ENCODE measurements at places on chromosomes 5 and 9.
A peak's percentile ranks its signal among the peaks of the same experiment; 100 is the strongest.

DNA sequence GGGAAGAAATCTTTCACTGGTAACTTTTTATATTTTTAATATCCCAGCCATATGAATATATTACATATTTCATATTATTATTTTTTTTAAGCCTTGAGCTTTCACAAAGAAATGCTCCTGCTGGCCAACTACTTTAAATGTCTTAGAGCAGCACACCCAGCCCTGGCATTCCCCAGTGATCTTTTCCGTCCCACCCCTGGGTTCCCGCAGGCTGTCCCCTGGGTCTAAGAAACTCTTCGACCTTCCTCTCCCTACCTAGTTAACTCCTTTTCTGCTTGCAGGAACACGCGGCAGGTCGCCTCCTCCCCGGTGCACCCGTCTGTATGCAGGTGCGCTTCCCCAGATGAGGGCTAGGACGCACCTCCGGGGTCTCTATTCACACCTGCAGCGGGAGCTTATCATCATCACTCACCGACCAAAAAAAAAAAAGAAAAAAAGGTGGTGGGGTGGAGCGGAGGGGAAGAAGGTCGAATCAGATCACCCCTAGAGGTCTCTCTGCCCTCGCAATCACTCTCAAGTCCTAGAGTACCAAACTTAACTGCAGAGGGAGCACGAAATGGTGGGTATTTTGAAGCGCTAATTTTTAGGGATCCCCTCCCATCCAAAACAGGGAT, 696 bp downstream of the ZFP62 start:
- peak; percentile 39 for DNase-seq

DNA sequence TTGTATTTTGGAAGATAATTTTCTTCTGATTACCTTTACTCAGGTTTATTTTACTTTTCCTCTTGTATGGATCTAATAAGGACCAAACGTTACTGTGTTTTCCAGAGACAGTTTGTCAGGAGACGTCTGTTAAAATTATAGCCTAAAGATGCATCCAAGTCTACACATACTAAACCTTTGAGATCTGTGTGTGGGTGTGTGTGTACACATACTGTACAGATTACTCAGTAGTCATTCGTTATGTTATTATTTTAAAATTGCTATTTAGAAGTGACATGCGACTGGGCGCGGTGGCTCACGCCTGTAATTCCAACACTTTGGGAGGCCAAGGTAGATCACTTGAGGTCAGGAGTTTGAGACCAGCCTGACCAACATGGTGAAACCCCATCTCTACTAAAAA, 51.6 kb upstream of the CNTLN start:
- no peak for DNase-seq

- no peak for DNase-seq
Measured at GRCh38 chr9:135506327-135507103, 6.0 kb downstream of the MRPS2 start.

GRCh38 chr9:35333551-35333950, 156.4 kb upstream of the RUSC2 start:
- no peak for DNase-seq

DNA sequence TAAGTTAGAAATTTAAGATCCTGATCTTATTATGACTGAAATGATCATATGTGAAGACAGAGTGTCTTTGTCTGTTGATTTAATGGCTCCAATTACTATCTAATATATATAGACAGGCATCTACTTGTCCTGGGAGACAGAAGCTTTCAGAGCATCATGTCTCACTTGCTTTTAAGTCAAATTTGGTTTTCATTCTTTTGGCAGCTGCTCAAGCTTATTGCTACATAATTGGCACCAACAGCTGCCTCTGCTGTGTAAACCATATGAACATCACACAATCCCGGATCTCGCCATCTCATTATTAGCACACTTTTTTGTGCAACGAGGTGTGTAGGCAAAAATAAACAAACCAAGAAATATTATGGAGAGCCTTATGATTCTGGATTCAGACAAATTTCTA, 1717.9 kb downstream of the EFNA5 start:
- no peak for DNase-seq

DNA sequence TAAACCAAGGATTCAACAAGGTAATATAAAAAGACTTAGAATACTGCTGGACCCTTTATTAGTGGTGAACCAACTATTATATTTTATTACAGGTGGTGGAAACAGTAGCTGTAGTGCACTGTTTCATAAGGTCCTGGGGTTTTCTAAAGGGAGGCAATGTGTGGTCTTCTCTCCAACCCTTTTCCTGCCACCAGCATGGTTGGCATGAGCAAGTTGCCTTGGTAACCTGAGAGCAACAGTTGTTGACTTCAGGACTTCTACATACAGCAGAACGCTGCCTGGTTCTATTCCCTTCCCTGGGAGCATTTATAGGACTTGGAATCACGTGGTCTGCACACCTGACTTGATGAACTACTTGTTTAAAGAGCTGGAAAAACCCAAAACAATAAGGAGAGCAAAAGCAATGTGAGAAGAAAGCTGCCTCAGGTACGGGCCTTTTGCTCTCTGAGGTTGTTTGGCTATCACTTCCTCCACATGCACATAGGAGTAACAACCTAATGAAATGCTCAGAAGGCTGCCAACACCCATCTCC, 81.1 kb upstream of the RAI14 start:
- DNase-seq = no peak

GRCh38 chr5:145681686-145682085, 153.5 kb downstream of the PRELID2 start:
- peak; percentile 5 for DNase-seq

DNA sequence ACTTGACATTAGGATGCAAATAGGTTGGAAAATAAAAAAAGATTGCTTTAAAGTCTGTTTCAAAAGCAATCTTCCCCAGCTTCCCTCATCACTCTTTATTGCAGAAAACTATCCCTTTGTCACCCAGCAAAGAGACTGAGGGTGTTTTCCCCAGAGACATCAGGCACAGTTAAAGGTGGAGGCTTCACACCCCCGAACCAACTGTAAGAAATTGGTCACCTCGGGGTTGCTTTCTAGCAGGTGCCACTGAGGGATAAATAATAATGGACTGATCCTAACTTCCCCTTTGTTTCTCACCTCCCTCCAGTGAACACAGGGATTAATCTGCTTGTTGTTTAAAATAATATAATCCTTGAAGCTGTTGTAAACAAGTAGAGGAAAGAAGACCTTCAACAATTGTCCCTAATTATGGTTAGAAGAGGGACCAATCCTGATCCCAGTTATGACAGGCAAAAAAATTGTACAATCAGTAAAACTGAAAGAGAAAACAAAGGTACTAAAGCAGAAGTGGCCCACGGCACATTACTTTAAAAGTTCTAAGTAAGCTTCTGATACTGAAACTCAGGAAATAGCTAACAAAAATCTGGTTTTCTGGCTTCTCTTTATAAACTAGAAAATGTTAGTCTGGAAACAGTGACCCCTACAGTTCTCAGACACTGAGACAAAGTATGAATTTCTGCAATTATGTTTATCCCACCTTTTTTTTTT, 6.6 kb upstream of the PCSK1 start:
- DNase-seq = no peak

GRCh38 chr5:171681677-171682076, 103.9 kb upstream of the SMIM23 start:
- no peak for DNase-seq

GRCh38 chr9:92714787-92715487, 45.0 kb upstream of the IPPK start:
- no peak for DNase-seq

DNA sequence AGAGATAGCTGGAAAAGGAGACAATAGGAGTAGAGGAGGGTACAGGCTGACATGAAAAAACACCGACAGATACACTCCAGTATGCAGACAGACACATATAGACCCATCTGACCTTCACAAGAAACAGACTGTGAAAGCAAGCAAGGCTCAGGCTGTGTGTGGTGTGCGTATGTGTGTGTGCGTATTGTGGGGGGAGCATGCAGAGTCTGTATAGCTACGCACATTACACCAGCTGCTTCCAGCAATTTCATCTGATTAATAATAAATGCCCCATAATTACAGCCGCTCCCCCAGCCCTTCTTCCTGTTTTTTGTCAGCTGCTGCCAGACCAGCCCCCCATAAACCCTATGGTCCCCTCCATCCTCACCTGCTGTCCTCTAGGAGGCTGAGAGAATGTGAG, 6.7 kb downstream of the CNTFR start:
- DNase-seq = no peak

DNA sequence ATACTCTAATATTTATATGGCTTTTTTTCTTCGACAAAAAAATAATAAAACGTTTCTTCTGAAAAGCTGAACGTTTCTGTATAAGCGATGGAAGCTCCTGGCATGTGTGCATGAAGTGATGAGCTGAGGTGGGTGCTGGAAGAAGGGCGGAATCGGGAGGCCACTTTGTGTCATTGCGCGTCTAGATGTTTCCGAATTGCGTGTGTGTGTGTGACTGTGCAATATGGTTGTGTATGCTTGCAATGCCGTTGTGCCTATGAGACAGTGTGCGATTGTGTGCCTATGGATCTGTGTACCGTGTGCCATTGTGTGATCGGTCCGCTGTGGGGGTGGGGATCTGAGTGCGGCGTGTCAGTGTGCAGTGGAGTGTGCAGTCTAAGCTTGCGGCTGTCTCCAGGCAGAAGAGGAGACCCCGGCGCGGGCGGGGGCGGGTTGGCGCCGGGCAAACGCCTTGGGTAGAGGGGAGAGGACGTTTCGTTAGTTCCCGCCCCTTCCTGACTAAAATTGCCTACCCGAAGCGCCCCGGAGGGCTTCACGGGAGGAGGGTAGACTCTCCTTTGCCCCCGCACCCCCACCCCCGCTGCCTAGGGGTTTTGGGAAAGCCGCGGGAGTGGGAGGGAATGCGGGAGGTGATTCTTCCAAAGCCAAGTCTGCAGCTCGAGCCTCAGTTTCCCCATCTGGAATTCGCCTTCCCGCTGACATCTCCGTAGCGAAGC, 24.2 kb downstream of the PCDHGC5 start:
- DNase-seq = no peak

DNA sequence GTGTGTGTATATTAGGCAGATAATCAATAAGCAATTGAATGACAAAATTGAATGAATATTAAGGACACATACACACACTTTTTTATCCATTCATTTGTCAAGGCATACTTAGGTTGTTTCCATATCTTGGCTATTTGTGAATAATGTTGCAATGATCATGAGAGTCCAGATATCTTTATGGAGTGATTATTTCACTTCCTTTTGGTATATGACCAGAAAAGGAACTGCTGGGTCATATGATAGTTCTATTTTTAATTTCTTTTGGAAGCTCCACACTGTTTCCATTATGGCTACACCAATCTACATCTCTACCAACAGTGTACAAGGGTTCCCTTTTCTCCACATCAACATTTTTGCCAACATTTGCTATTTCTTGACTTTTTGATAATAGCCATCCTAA, 137.7 kb upstream of the PAPPA start:
- no peak for DNase-seq

DNA sequence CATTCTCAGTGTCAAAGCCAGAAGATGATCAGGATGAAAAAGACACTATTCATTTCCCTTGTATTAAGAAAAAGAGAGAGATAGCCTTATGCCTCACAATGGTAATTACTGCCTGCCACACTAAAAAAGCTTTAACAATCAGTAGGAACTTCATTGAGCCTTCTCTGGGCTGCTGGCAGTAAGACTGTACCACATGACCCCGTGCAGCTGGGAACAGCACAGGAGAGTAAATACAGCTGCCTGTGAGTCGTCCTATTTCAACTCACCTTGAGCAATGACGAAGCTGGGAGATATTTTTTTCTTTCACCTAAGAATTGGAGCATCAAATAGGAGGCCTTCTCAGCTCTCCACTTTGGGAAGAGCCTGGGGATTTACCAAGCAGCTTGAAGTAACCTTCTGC, 316.3 kb downstream of the GABRB2 start:
- no peak for DNase-seq

DNA sequence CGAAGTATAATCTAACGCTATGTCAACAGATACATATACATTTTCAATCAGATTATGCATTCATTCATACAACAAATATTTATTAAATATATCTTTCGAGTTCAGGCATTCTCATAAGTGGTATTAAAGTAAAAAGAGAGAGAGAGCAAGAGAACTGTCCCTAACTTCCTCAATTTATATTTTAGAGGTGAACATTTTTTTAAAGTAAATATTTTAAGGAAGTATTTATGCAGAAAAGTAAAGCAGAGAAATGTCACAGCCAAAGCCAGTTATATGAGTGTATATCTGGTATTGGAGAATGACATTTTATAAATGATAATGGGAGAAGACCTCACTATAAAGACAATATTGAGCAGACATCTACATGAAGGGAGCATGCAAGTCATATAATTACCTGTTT, 667.3 kb upstream of the CDH9 start:
- DNase-seq = no peak

DNA sequence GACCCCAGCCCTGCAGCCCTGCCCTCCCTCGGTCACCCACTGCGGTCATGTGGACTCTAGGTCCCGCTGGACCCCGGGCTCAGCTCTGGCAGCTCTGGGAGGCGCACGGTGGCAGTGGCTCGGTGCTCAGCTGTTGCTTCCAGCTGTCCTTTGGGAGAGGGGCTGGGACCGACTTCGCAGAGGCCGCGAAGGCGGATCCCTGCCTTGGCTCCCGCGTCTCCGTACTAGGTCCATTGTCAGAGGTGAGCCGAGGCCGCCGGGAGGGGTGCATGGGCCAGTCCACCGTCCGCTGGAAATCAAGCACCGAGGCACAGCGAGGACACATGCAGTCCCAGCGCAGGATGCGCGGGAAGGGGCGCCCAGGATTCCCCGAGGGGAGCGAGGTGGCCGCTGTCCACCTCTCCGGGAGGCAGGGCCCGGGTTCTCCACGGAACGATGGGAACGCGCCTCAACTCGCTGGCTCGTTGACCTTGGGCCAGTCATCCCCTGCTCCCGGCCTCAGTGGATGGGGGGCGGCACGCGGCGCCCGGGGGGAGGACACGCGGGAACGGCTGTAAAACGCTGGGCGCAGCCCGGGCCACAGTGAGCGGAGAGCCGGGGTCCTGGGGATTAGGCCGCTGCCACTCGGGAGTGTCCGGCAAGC, 732 bp downstream of the GBGT1 start:
- DNase-seq = no peak

DNA sequence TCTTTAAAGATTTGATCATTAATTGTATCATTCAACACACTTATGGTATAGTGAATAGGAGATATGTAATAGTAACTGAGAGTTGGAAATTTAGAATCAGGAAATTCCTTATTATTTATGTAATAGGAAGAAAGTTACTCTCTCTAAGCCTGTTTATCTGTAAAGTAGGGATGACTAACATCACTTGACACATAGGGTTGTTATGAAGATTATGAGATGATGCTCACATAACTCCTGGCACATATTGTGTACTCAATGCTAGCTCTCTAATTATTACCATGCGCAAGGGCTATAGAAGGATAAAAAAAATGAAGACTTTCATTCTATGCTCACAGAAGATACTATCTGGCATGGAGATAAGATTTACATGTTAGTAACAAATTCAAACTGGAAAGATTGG, 149.9 kb downstream of the ISOC1 start:
- no peak for DNase-seq

Data from activated T-cell treated with anti-CD3 and anti-CD28 coated beads for 24 hours (primary cell).